ENCODE measurements at places on chromosomes 6 and 20.

DNA sequence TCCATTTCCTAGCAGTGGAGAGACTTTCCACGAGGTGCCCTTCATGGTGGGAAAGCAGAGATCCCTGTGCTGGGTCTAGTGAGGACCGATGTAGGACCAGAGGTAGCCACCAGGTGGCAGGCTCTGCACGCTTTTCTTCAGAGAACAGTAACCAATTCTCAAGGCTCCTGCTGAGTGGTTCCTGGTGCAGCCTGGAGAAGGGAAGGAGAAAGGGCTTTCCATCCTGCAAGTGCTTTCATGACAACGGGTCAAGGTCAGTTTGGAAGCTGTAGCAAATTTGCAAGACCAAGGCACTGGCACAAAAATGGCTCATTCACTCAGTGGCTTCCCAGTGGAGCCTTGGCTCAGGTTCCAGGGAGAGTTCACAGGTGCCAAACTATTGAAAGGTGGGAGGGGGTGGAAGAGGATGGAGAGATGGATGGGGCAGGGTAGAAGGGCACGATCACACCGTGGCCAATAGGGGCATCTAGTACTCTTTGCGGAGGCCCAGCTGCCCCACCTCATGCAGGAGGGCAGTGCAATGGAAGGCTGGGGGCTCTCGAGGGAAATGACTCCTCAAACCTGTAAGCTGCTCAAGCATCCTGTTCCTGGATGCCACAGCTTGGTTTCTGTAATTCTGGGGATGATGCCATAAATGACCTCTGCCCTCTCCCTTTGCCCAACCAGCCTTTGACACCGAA, 25.5 kb upstream of the KCNK16 start:
- peak; percentile 61 for DNase-seq

GRCh38 chr6:66200390-66200789, 493.4 kb upstream of the EYS start:
- no peak for DNase-seq

DNA sequence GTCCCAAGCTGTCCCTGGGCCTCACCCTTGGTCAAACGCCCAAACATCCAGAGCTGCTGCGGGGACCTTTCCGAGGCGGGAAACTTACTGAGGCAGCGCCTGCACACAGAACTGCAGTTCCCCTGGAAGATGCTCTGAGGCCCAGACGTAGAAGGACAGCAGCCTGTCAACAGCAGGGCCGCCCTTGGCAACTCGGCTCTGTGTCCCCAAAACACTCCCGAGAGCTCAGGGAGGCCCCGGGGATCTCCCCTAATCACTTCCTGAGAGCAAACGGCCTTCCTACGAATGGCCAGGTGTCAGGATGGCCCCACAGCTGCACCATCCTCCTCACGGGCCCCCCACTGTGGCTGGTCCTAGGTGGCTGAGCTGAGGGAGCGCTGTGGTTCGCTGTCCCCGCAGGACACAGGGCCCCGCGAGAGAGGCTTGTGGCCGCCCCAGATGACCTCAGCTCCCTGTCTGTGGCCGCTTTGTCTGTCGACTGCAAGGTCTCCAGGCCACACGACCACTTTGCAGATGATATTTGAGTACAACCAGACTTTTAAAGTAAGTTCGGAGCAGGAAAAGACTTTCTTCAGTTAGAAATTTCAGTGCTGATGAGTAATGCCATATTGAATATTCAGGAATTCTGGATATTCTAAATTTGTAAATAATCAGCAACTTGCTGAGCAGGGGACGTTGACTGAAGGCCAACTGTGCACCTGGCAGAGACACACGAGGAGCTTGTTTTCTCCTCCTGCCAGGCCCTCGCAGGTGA, 46.0 kb downstream of the DLL1 start:
- DNase-seq, result no peak

DNA sequence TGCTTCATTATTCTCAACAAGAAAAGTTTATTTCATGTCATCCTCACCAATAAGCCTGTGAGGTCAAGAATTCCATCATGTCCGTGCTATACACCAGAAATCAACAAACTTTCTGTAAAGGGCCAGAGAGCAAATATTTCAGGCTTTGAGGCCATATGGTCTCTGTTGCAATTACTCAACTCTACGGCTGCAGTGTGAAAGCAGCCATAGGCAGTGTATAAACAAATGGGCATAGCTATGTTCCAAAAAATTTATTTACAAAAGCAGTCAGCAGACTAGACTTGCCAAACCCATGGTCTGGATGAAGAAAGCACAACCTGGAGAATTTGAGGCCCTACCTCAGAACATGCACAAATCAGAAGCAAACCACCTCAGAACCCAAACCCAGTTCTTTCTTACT, 118.5 kb downstream of the PCSK2 start:
- no peak for DNase-seq

DNA sequence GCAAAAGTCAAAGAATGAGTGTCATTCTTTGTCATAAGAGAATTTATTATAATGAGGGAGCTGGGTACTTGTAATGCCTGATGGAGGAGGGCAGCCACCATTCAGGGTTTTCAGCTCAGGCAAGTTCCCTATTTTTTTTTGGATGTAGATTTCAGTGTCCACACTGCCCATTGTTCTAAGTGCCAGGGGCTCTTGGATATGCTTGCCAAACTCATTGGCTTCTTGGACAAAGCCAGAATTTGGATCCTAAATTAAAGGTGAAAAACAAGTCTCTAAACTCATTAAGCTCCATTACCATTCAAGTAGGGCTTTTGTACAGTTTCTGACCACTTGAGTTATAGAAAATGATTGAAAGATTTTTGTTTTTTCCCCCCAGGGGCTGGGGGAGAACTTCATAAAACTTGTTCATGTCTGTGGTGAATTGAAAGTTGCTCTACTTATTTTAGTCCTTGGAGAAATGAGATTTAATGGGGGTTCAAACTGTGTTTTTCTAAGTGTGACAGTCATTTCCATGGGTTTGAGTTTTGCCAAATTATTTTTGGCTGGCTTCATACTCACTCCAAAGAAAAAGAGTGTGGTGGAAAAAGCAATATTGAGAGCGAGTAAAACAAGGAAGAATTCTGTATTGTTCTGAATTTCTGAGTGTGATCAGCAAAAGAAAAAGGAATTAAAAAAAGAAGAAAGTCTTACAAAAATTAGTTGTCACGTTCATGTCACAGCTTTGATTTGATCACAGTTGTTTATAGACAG, 46.0 kb downstream of the TIAM2 start:
- no peak for DNase-seq

Data from NT2/D1 (cell line).